MCF 10A (cell line): ENCODE measurements at places on chromosomes 12 and 14. TPM values are rescaled to one million over a fixed set of nuclear protein-coding genes. Genes with fewer than 3 reads are reported as not detected.

GRCh38 chr12:42638697-42639096, 49.2 kb upstream of the PRICKLE1 start:
- DNase-seq = peak; percentile 42

SMAGP gene
- total RNA-seq = 17.4 and 19.0 TPM in 2 replicates

SERPINA9 gene
- total RNA-seq = not detected in 2 replicates

DNA sequence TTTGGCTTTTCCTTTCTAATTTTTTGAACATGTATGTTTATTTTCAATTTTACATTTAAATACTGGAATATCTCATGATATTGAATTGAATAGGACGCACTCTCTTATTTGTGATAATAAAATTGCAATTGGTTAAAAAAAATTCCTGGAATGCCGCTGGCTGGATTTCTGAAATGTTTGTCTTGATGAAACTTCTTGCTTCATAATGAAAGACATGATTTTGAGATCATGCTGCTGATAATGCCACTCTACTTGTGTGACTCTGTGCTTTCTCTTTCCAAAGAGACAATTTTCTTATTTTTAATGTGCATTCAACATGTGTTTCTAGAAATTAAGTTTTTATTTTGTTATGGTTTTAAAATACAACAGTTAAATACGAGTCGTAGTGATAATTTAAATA, 465.7 kb upstream of the FAR2 start:
- no peak for DNase-seq

- peak; percentile 24 for DNase-seq
Observed at GRCh38 chr12:81141217-81141616, 63.3 kb downstream of the ACSS3 start.

DNA sequence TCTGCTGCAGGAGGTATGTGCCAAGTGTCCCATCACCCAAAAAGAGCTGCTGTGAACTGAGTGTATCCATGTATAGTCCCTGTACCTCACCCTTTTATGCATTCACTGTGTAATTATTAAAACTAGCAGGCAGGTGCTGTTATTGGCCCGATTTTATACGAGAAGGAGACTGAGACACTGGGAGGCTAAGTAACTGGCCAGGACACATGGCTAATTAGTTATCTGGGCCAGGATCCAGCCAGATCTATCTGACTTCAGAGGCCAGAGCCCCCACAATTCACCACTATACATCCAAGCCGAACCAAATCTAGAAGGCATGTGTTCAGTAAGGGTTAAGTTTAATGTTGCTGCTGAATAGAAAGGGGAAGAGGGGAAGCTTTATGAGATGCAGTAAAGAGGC, 73.4 kb downstream of the FRMD6 start:
- no peak for DNase-seq
